ENCODE measurements at places on chromosomes 1 and 21. TPM values are rescaled to one million over a fixed set of nuclear protein-coding genes. Genes with fewer than 3 reads are reported as not detected.

VSIG8 gene
- total RNA-seq = not detected

DNA sequence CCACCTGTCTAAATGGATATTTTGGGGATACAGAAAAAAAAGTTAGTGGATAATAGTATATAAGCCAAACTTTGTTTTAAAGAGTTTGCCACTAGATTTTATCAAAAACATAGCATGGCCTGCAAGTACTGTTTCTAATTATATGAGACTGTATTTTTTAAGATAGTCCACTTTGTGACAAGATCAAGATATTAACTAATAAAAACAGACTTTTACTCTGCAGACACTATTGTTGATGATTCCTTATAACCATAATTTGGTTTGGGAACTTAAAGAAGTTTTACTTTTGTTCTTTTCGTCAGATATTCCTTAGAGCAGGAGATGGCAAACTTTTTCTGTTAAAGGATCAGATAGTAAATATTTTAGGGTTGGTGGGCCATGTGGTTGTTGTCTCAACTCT lies 36.4 kb downstream of the SMG7 start:
- DNase-seq = no peak

DNA sequence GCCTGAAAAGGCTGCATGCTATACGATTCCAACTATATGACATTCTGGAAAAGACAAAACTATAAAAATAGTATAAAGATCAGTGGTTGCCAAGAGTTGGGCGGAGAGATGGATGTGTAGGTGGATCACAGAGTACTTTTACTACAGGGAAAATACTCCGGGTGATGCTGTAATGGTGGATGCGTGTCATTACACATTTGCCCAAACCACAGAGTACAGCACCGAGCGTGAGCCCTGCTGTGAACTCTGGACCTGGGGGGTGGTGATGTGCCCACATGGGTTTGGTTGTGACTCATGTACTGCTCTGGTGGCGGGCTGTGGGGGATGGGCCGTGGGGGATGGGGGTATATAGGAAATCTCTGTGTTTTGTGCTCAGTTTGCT lies 162.7 kb upstream of the COL6A1 start:
- DNase-seq = peak; percentile 57

- no peak for DNase-seq
Measured at GRCh38 chr1:205665201-205666045, 14.9 kb downstream of the SLC45A3 start.

GRCh38 chr1:219794085-219794743 lies 134.1 kb downstream of the SLC30A10 start:
- no peak for DNase-seq

IPO9 gene
- total RNA-seq = 31.3 TPM

GRCh38 chr1:2465371-2466269 lies 10.5 kb upstream of the PLCH2 start:
- no peak for DNase-seq

DNA sequence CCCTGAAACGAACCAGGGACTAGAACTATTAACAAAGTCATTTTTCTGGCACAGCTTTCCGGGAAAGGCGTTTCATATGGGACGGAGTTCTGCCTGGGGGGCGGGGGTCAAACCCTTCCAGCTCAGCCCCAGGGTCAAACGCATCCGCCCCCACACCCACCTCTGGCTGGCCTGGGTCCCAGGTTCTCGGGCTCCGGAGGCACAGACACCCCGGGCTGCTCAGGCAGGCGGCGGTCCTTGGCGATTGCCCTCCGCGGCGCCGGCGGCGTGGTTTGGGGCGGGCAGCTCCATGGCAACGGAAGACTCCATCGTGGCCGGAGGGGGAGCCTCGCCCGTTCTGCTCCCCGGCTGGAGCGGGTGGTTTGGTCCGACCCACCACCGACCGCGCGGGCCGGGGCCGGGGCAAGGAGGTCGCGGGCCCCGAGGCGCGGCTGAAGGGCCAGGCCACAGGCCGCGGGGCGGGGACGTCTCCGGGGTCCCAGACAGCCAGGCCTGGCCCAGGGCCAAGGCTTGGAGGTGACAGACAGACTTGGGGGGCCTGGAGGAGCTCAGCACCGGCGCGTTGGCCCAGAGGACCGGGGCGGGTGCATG lies at the start of gene CFAP74:
Gene CFAP74 (minus strand): TSS at position 246 of the 591 bp plus-strand sequence. CDS start 12,830 bp downstream, outside the sequence.
- no peak for DNase-seq

SCMH1 gene
- total RNA-seq = 27.6 TPM

GRCh38 chr1:207811319-207811718 lies 59.5 kb downstream of the CD46 start:
- no peak for DNase-seq
